ENCODE measurements at places on chromosomes 3 and 15.
A peak's percentile ranks its signal among the peaks of the same experiment; 100 is the strongest.

- DNase-seq: no peak
Observed at GRCh38 chr3:51434110-51434509, 43.0 kb downstream of the RBM15B start.

GRCh38 chr3:37453393-37454389 lies 279.3 kb upstream of the LRRFIP2 start:
- no peak for DNase-seq

- DNase-seq: no peak
Observed at GRCh38 chr3:115652738-115653137, 29.4 kb downstream of the GAP43 start.

- DNase-seq: no peak
Observed at GRCh38 chr3:71262364-71263265, 320.9 kb downstream of the FOXP1 start.

DNA sequence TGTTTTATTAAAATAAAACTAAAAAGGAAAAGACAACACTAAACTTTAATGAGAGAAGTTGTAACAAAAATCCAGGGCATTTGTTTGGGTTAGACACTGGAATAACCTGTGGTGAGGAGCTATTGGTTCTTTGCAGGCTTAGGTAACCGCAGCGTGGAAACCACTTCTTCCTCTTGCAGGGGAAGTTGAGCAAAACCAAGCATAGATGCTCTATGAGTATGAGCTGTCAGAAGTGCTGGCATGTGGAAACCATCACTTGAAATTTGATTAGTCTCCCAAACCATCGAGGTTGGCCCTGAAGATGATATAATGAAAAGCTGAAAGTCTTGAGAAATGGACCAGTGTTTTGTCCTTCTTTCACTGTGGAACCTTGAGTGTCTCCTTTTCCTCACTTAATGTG lies 127.1 kb upstream of the RBMS3 start:
- no peak for DNase-seq

DNA sequence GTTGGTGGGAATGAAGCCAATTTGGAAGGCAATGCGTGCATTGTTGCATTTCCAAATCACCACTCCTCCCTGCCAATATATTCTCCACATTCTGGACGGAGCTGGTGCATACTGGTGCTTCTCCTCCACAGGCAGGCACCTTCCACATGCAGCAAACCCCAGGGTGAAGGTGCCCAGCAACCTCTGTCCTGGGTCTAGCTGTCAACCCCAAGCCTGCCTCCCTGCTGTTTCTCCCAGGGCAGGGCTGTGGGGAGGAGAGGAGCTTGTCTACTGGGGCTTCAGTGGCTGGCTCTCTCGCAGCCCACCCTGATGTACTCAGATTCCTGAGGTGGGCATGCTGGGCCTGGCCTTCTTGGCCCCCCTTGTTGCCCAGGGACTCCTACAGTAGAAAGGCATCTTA lies 20.1 kb downstream of the GASK1A start:
- DNase-seq: no peak

GRCh38 chr15:57384816-57385215 lies 8.5 kb downstream of the CGNL1 start:
- no peak for DNase-seq

- DNase-seq: no peak
Observed at GRCh38 chr3:151305060-151305774, 11.4 kb downstream of the GPR87 start.

- no peak for DNase-seq
Observed at GRCh38 chr3:151483961-151484520, 23.2 kb upstream of the IGSF10 start.

- no peak for DNase-seq
Observed at GRCh38 chr3:51932471-51933370, 9.0 kb downstream of the RRP9 start.

- no peak for DNase-seq
Observed at GRCh38 chr3:13202744-13203397, 129.6 kb upstream of the IQSEC1 start.

DNA sequence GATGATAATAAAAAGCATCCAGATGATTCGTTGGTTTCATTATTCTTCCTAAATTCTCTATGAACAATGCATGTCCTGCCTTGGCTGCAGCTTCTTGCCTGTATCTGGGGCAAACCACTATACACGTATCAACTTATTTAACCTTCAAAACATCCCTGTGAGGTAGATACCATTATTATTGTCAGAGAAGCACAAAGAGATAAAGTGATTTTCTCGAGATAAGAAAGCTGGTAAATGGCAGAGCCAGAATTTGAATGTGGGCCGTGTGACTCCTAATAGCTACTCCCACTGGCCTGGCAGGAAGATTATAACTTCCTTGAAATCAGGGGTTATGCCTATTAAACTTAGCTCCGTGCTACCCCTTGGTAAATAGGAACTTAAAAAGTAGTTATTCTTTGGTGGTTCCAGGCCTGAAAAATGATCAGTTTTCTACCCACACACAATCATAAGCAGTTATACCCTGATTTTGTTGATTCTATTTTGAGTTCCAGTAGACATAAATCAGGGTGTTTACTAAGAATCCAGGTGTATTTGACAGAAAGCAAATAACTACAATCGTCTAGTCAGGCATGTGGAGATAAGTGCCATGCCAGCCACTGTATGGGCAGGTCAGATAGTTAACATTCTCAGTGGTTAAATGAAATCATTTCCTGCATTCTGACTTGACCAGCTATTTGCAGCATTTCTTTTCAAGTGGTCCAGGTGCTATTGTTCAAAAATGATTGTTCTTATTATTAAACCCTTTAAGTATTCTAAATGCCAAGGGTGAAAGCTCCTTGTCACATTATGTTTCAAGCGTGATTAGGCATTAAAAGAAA lies 99.2 kb upstream of the LRRN1 start:
- DNase-seq: no peak

GRCh38 chr15:70055601-70056051 lies 42.1 kb downstream of the TLE3 start:
- no peak for DNase-seq

DNA sequence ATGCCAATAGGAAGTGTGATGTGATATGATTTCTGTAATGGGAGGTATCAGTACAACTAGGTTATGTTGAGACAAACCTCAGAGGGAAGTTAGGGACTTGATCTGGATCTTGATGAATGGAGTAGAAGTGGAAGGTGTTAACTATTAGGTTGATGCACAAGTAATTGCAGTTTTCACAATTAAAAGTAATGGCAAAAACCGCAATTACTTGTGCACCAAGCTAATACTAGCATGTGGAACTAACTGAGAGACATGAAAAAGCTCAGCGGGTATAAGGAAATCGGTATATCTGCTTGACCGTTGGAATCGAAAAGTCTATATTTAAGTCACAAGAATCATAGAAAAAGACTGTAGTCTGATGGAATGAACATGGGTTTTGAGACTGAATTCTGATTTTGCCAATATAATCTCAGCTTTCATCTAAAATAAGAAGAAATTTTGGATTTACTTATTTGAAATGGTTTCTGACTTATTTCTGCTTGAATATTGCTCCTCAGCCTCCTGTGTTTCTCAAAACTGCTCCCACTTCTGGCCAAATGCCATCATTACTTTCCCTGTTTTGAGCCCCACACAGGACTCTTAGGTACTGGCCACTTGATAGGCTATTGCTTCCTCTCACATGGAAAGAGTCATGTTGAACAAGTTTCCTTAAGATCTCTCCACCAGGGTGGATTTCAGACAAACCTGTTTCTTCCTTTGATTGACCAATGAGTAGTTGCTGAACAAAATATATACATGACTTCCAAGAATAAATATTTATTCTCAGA lies 271.5 kb upstream of the COL8A1 start:
- DNase-seq: no peak

- no peak for DNase-seq
Observed at GRCh38 chr15:37764733-37765191, 169.7 kb upstream of the TMCO5A start.

GRCh38 chr3:134068429-134068828 lies 38.7 kb upstream of the SLCO2A1 start:
- DNase-seq: no peak

DNA sequence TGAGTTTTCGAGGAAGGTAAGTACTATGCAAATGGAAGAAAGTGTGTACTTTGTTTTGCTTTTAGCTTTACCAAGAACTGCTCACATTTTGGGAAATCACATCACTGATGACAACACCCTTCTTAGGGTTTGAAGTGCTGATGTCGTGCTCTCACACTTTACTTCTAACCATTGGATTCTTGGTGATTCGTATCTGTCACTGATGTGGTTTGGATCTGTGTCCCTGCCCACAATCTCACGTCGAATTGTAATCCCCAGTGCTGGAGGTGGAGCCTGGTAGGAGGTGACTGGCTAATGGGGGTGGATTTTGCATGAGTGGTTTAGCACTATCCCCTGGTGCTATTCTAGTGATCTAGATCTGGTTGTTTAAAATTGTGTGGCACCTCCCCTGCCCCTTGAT lies 75.4 kb upstream of the RGMA start:
- no peak for DNase-seq

- no peak for DNase-seq
Observed at GRCh38 chr15:51137880-51138430, 43.2 kb upstream of the TNFAIP8L3 start.

- DNase-seq: no peak
Observed at GRCh38 chr3:41318520-41318919, 119.2 kb downstream of the CTNNB1 start.

GRCh38 chr3:12662593-12663400 lies 1.1 kb downstream of the RAF1 start:
- no peak for DNase-seq

- DNase-seq: peak; percentile 55
Observed at GRCh38 chr15:90201130-90201943, at the start of gene SEMA4B. Gene SEMA4B, plus strand, starts transcription at chr15:90201330. Its CDS starts 249 bp downstream, at chr15:90201579.

GRCh38 chr3:95797081-95797480 lies 1017.3 kb upstream of the EPHA6 start:
- DNase-seq: no peak

GRCh38 chr3:59777667-59778077 lies 727.8 kb upstream of the CFAP20DC start:
- no peak for DNase-seq

DNA sequence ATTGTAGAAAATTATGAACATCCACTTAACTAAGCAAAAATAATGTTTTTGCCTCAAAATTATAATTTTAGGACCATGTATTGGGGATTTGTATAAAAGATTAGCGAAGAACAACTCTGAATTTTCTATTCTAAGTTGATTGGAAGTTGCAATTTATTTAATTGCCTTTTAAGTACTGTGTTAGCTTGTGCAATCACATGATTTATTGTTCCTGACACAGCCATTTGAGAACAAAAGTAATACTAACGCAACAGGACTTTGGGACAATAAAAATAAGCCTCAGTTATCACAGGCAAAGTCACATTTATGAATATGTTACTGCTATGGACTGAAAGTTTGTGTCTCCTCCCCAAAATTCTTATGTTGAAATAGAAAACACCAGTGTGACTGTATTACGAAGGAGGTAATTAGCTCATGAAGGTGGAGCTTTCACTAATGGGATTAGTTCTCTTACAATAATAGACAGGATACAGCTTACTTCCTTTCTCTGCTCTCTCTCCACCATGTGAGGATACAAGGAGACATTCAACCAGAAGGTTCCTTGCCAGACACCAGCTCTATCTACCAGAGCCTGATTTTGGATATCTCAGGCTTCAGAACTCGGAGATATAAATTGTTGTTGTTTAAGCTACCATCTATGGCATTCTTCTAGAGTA lies 745.9 kb downstream of the ZBBX start:
- DNase-seq: no peak

DNA sequence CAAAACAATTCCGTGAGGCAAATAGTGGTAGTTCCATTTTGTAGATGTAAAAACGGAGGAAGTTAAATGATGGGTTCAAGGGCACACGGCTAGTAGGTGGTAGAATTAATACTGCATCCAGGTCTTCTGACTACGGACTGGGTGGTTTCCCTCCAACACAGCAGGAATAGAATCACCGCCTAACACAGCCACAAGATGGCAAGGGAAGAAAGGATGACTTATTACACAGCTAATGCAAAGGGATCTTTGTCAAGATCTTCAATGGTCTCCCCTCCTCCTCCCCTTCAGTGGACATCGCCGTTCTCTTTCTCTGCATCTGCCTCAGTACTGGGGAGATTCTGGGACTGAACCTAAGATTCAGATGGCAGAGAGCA lies 524 bp upstream of the TOPBP1 start:
- DNase-seq: no peak

- DNase-seq: no peak
Observed at GRCh38 chr3:58645726-58646125, 20.8 kb downstream of the FAM3D start.

GRCh38 chr3:124861041-124861440 lies 26.1 kb downstream of the ITGB5 start:
- DNase-seq: no peak

DNA sequence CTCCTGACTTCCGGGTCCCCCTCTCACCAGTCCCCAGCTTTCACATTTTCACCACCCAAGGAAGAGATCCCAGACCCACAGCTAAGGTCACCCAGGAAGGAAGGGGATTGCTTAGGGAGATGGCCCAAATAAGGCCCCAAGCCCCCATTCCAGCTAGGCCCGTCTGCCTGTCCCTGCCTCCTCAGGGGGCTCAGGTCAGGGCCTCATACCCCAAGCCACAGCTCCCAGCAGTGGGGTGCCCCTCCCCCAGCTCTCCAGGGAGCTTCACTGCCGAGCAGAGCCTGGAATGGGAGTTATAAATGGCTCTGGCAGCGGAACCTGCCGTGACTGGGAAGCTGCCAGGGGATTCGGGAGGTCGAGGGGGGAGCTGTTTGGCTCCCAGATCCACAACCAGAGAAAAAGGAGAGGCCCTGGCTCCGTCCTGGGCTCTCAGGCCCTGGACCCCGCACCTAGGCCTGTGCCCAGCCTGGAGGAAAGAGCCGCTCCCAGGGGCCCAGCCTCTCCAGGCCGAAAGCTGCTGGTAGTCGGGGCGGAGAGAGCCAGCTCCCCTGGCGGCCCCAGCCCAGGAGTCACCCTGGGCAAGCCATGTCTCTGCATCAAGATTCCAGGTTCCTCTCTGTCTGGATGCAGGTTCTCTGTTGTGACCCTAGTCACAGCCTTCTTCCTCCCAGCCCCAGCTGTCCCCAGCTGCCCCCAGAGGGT lies 550 bp downstream of the CCDC9B start:
- no peak for DNase-seq

- DNase-seq: no peak
Observed at GRCh38 chr15:93449798-93450197, 360.8 kb upstream of the RGMA start.

- no peak for DNase-seq
Observed at GRCh38 chr3:2375376-2375775, 276.7 kb downstream of the CNTN4 start.

GRCh38 chr3:42961633-42962032 lies 17.5 kb upstream of the GASK1A start:
- DNase-seq: no peak

- no peak for DNase-seq
Observed at GRCh38 chr3:114764056-114764492, 383.0 kb downstream of the ZBTB20 start.

- DNase-seq: no peak
Observed at GRCh38 chr3:108017587-108017986, 73.2 kb downstream of the CD47 start.
